Smooth muscle cell of the umbilical artery (primary cell): ENCODE measurements at places on chromosomes 3 and 15. TPM values are rescaled to one million over a fixed set of nuclear protein-coding genes. Genes with fewer than 3 reads are reported as not detected.

Gene TICRR
- 1.2 and 4.9 TPM in 2 replicates for total RNA-seq

Gene TNFSF10
- total RNA-seq: 1.2 TPM in 1 of 2 replicates, not detected in the other

Gene B3GALNT1
- 10.4 and 14.0 TPM in 2 replicates for total RNA-seq

Gene CFAP92
- under 0.01 and 0.05 TPM in 2 replicates for total RNA-seq

Gene SEMA6D
- 0.46 and 3.0 TPM in 2 replicates for total RNA-seq

Gene CDHR4
- total RNA-seq: not detected in 2 replicates

Gene SPCS1
- total RNA-seq: 54.4 and 74.2 TPM in 2 replicates

Gene TRPM7
- 60.3 and 64.0 TPM in 2 replicates for total RNA-seq

Gene ECE2
- total RNA-seq: not detected in 2 replicates
